ENCODE measurements at places on chromosomes 4 and X.

GRCh38 chr4:132955146-132955545 is 193.9 kb upstream of the PCDH10 start:
- no peak for DNase-seq

- no peak for DNase-seq
These were observed 117.4 kb downstream of the TMA16 start for GRCh38 chr4:163611784-163612445.

GRCh38 chr4:139603576-139604410 is 47.8 kb upstream of the SETD7 start:
- peak; percentile 67 for DNase-seq

GRCh38 chr4:99324979-99325378 is 3.8 kb upstream of the ADH1B start:
- no peak for DNase-seq

Data from NCI-H1092 treated with DMSO at 0.1 percent for 48 hours (cell line).